ENCODE measurements at places on chromosomes 5 and 9. TPM values are rescaled to one million over a fixed set of nuclear protein-coding genes. Genes with fewer than 3 reads are reported as not detected.

The C7 gene
- not detected for total RNA-seq

The RAD23B gene
- total RNA-seq = 337 TPM

The ZBTB34 gene
- total RNA-seq = 11.2 TPM

The POC5 gene
- total RNA-seq = 9.8 TPM

The FYB1 gene
- total RNA-seq = 0.12 TPM

The PCDHGB7 gene
- 20.2 TPM for total RNA-seq
